ENCODE measurements at places on chromosomes 7 and 10.

GRCh38 chr7:129401967-129402860, 32.0 kb upstream of the STRIP2 start:
- DNase-seq = peak; percentile 14

DNA sequence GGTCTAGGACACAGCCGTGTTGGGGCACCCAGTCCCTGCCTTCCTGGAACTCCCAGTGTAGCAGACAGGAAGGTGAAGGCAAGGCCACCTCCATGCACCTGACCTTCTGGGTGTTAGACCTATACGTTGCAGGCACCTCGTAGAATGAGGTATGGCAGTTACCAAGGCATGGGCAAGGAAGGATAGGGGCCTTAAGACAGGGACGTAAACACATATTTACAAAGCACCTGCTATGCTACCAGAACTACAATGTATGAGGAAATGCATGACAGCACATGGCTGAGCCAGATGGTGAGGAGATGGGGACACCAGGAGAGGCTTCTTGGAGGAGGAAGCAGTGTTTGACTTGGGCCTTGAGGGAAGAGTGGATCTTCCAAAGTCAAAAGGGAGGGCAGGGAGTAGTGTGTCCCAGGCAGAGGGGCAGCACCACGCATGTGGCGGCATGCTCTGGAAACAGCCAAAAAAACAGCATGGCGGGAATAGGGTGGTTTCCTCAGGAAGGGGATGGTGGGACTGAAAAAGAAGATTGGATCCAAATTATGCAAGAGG, 231.2 kb downstream of the FANK1 start:
- no peak for DNase-seq

DNA sequence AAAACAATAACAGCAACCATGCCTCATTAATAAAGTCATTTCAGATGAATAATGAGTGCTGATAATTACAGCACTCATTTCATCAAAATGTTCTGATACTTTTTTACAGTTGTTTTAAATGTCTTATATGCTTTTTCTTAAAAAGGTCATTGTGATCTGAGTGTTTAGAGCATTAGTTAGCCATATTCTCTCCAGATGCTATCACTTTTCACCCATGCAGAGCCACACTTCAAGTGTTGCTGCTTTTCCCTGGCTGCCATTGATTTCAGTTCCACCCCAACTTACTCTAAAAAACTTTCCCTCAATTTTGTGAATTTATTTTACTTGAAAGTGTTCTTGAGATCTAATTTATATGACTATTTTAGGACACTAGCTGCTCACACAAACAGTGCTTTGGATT, 41.8 kb downstream of the NUP205 start:
- DNase-seq = no peak

DNA sequence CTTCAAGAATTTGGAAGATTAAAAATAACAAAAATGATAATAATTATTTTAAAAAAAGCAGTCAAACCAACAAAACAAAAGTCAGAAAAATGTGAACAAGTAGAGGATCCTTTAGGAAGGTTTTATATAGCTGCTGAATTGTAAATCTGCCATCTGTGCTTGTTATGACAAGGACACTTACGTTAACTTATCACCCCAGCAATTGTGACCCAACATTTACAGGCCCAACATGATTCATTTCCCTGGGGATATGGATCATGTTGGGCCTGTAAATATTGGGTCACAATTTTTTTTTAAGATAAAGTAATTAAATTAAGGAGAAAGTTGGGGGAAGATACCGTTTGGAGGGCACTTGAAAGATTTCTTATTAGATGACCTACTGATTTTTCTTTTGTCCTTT, 261.4 kb upstream of the HABP2 start:
- DNase-seq = no peak

- no peak for DNase-seq
Measured at GRCh38 chr10:125057158-125058001, 103.0 kb downstream of the CTBP2 start.

- DNase-seq = no peak
Measured at GRCh38 chr7:73703225-73703624, 16.2 kb downstream of the STX1A start.

GRCh38 chr7:100893318-100893895, 2.3 kb downstream of the ACHE start:
- no peak for DNase-seq

DNA sequence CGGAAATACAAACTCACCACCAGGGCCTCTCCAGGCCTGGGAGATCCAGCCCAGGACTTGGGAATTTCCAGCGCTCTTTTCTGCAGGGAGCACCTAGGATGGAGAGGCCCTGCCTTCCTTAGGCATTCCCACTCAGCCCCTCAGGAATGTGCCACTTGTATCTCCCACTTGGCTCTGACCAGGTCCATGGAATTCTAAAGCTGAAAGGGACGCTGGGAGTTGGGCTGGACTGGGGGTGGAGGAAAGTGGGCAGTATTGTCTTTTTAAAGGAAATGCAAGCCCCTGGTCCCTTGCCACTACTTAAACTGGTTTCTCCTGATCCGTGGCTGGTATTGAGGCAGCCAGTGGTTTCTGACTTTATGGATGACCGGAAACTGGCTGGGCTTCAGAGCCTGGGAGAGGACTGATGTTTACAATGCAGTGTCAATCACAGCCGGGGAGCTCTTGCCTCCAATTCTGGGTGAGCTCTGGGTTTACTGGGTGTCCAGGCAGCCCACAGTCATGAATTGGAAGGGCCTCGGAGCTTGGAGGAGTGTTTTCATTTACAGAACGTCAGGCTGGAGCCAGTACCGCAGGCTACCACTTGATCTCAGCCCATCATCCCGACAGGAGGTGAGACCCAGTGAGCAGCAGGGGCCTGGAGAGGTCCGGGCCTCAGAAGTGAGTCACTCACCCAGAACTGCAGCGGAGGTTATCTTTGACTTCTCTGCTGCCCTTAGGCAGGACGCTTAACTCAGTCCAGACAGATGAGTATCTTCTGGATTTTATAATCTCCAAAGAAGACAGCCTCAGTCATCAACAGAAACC, 27.3 kb downstream of the AGAP3 start:
- DNase-seq = peak; percentile 67

DNA sequence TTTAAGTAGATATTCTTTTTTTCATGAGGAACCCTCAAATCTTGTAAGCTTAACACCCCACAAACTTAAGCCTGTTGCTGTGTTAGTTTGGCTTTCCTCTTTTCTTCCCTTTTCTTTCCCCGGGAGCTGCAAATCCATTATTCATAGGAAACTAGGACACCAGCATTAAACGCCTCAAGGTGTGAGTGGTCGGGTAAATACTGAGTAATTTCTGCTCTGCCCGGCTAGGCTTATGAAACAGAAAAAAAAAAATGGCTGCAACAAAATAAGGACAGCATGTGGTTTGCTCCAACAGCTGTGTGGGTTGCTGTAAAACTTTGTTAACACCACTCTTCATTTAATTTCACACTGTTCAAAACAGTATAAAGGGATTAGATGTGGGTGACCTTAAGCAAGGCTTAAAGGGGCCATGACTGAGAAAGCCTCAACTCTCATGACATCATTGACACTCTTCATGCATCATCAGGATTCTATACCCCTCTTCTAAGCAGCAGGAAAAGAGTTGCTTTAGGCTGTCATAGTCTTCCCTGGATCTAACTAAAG, 104.1 kb downstream of the AOAH start:
- DNase-seq = no peak

GRCh38 chr10:98055841-98056516, 25.6 kb upstream of the CRTAC1 start:
- DNase-seq = peak; percentile 78

DNA sequence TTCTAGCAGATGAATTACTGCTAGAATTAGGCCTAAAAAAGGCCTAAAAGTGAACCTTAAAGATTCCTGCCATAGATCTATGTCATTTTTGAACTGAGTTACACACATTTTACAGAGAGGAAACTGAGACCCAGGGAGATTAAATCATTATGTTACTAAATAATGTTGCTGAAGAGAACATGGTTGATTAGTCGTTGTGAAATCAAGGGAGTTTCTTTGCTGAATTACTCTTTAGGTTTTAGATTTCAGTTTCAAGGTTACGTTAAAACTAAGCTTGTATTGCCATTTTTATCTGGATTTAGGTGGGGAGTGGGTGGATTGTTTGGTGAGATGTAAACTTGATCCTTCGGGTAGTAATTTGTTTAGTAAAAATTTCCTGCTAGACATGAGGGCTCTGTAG, 21.3 kb downstream of the CDK14 start:
- no peak for DNase-seq

- DNase-seq = no peak
Measured at GRCh38 chr7:153109566-153109965, 350.0 kb downstream of the ACTR3B start.

- no peak for DNase-seq
Measured at GRCh38 chr7:105877736-105878135, 1.3 kb upstream of the ATXN7L1 start.

GRCh38 chr7:37031571-37032257, 307.4 kb upstream of the AOAH start:
- peak; percentile 84 for DNase-seq

- no peak for DNase-seq
Measured at GRCh38 chr10:60182691-60183090, 207.0 kb downstream of the ANK3 start.

- DNase-seq = no peak
Measured at GRCh38 chr10:130557181-130557845, 421.1 kb downstream of the GLRX3 start.

- no peak for DNase-seq
Measured at GRCh38 chr7:46900312-46901263, 681.3 kb downstream of the TNS3 start.

DNA sequence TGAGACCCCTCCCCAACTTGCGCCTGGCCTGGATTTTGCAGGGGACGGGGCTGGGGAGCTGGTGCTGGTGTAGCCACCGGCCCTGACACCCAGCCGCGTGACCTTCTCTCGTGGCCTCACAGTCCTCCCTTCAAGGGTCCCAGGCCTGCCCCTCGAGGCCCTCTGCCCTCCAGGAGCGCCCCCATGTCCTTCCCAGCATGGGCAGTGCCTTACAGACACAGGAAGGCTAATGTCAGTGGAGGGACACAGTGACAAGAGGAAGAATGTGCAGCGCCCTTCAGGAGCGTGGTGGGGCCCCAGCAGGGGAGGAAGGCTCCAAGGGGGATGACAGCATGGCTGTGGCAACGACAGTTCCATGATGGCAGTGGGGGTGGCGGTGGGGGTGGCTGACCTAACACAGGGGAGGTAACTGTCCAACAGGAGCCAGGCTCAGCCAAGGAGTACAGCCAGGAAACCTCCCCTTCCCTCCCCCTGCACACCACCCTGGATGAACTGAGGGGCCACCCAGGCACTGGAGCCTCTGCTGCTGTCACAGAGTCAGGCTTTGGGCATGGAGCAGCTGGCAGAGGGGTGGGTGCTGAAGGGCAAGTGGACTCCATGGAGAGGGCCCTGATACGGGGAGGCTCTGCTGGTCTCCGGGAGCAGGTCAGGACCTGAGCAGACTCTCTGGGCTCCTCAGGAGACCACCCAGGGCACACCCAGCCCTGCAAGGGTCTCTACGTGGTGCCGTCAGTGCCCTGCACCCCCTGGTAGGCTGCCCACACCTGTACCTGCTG, 76.0 kb upstream of the RET start:
- DNase-seq = no peak

GRCh38 chr10:95422233-95422632, 131.4 kb upstream of the PDLIM1 start:
- DNase-seq = no peak

- no peak for DNase-seq
Measured at GRCh38 chr10:130587718-130588117, 451.5 kb downstream of the GLRX3 start.

DNA sequence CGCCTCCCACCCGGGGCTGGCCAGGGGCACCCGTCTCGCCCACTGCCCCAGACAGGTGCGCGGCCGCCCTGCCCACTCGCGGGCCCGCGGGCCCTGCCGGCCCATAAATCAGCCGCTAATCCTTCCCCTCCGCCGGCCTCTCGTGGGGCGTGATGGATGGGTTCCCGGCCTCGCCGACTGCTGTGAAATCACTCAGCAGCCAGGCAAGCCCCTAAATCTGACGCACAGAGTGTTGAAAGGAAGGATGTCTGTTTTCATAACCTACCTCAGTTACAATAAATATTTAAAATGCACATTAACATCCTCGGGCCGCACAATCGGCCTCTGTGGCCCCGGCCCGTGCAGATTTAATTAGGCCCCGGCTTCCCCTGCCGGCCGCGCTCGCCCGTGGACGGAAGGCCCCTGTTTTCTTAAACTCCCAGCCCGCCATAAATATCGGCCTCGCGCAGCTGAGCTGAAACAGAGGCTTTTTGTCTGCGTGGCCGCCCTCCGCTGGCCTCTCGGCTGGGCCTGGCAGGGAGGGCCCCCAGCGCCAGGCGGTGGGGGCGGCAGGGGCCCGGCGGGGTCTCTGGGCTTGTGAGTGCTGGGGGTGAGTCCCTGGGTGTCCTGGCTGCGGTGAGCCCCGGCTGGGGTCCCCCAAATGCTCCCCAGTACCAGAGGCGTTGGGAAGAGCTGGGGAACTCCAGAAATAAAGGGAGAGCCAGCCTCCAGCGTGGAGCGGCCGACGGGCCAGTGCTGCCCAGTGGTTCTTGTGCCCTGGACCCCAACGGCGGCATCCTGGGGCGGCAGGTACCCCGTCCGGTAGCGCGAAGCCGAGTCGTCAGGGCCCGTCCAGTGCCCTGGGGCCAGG, 90.7 kb downstream of the UNCX start:
- no peak for DNase-seq

DNA sequence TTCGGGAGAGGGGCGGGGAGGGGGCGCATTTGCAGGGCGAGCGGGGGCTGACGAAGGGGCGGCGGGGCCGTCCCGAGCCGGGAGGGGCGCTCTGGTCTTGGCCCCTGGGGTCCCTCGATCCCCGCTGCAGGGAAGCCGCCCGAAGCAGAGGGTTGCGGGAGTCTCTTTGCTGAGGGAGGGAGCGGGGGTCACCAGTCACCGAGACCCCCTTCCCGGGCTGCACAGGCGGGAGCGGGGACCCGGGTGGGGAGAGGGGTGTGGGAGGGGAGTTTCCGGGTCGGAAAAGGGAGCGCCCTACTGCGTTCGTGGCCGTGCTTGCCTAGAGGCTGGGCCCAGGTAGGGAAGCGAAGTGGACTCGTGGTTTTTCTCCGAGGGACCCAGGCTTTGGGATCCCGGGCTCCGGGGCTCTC, 422 bp downstream of the AP1S1 start:
- peak; percentile 58 for DNase-seq

GRCh38 chr7:601595-602340, 82.1 kb upstream of the PDGFA start:
- no peak for DNase-seq

GRCh38 chr7:139613971-139614411, 90.5 kb downstream of the CLEC2L start:
- DNase-seq = peak; percentile 38

All from iPS-NIHi11 (cell line).